ENCODE measurements at places on chromosomes 12 and 14. TPM values are rescaled to one million over a fixed set of nuclear protein-coding genes. Genes with fewer than 3 reads are reported as not detected.

- no peak for DNase-seq
Measured at GRCh38 chr12:6866920-6867412, 365 bp upstream of the TPI1 start.

DNA sequence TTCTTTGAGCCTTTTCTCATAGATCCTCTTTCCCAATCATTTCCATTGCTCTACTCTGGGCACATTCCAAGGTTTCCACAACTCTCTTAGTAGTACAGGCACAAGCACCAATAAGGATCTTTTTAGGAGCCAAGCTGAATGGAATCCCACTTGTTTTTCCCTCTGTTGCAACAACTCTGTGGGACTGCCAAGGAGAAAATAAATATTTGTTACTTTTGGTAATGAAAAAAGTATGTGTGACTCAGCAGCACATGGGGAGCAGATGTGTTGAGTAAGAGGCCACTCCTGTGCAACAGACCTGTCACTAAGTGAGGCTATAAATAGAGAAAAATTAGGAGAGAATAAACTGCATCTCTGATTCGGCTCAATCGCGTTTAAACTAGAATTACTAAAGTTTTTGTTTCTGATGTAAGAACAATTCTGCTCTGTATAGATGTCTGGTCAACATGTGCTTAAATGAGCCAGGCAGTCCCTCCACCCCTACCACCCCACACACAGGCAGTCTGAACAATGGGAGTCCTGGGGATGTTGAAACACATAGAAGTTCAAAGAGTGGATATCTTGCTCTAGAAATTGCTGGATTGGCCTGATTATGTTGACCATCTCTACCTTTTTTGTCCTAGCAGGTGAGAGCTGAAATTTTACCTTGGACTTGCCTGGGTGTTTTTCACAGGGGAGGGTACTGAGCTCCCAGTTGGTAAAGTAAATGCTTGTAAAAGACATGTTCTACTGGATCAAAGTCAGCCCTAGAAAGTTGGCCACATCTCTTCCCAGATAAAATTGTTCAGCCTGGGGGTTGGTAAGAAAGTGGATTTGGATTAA, 244.3 kb upstream of the NOVA1 start:
- DNase-seq: no peak

DNA sequence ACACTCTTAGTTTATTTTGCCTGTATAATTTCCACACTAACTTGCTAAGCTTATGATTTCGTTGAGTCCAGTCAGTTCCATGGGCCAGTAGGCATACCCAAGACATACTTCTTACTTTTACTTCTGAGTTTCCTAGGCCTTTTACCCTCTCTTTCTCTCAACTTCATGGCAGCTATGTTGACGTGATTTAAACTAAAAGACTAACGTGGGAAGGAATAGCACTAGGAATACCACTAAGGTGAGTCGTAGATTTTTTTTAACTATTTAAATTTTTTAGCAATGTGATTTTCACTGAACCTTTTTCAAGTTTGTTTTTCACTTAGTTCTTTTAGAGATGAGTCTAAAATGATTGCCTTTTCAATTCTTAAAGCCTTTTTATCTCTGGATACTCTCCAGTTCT, 793.5 kb upstream of the NOVA1 start:
- no peak for DNase-seq

DNA sequence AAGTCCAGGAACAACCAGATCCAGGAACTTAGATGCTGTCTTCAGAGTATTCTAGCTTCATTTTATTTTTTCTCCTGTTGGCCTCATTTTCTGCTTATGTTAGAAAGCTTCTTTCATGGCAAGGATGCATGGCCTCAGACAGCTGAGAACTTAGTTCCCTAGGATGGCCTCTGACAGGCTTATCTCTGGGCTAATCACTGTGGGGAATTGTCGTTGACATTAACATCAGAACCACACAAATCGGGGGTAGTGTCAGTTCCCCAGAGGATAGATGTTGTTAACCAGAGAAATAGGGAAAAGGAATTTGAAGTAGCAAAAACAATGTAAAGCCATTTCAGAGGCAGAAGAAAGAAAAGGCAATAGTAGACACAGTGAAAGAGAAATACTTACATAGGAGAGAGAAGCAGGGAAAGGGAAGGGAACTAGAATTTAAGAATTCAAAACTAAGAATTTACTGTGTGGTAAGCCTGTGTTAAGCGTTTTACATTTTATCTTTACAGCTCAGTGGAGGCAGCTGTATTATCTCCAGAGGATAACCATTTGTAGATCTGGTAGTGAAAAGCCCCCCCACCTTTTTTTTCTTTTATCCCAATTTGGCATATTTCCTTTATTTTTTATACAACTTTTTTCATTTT, 21.8 kb downstream of the FUT8 start:
- no peak for DNase-seq

DNA sequence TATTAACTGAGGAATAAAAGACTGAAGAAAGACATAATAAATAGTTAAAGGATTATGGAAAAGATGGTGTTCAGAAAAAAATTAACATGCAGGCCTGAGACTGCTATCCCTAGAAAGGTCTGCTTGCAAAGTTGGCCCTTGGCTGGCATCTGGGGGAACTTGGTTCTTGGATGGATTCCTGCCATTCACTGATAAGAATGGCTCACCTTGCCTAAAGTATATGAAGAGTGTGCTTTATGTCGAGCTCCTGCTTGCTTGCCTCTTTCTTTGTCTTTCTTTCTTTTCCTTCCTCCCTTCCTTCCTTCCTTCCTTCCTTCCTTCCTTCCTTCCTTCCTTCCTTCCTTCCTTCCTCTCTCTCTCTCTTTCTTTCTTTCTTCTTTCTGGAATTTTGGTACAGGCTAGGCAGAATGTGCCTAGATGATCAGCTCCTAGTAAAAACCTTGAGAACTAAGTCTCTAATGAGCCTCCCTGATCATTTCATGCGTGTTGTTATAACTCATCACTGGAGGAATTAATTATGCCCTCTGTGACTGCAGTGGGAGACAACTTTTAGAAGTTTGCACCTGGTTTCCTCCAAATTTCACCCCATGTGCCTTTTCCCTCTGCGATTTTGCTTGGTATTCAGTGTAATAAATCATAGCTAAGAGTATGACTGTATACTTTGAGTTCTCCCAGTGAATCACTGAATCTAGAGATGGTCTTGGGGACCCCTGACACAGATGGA, 44.7 kb downstream of the IFT81 start:
- no peak for DNase-seq

GRCh38 chr12:103268831-103269514, 226.8 kb downstream of the C12orf42 start:
- no peak for DNase-seq

- DNase-seq: no peak
Measured at GRCh38 chr12:88600272-88600671, 20.0 kb upstream of the KITLG start.

DNA sequence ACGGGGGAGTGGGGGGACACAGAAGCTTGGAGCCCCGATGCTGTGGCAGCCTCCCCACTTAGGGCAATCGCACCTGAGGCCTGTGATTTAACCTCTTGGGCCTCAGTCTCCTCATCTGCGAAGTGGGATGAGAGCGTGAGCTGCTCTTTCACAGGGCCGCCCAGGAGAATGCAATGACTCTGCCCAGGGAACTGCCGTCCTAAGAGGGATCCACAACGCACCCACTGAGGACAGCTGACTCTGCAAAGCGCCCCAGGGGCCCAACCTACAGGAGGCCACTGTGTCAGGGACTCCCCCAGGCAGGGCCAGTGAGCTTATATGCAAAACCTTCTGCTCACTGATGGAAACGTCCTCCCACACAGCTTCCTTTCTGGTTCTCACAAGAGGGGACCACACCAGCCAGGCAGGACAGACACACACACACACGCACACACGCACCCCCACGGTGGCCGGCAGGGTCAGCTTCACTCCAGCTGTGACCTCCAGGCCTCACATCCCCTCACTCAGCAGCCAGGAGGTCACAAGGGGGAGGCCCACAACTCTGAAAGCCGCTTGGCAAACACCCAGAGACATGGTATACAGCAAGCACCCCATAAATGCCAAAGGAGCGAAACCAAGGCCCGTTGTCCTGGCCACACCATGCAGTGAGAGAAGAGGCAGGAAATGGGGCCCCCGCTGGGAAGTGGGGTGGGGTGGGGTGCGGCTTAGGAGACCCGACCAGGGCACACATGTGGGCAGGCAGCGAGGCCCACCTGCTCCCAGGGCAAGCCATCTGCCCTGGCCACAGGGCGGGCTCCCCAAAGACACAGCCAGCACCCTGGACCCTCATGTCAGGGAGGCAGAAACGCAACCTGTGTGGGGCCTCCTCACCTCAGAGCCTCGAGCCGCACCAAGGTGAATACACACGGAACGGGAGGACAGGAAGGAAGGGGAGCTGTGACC, 73.3 kb downstream of the NCOR2 start:
- no peak for DNase-seq

Gene B4GALNT1
- total RNA-seq: 3.6 TPM

Gene KRT78
- total RNA-seq: not detected

GRCh38 chr12:83346333-83346732, 659.6 kb downstream of the TMTC2 start:
- no peak for DNase-seq

DNA sequence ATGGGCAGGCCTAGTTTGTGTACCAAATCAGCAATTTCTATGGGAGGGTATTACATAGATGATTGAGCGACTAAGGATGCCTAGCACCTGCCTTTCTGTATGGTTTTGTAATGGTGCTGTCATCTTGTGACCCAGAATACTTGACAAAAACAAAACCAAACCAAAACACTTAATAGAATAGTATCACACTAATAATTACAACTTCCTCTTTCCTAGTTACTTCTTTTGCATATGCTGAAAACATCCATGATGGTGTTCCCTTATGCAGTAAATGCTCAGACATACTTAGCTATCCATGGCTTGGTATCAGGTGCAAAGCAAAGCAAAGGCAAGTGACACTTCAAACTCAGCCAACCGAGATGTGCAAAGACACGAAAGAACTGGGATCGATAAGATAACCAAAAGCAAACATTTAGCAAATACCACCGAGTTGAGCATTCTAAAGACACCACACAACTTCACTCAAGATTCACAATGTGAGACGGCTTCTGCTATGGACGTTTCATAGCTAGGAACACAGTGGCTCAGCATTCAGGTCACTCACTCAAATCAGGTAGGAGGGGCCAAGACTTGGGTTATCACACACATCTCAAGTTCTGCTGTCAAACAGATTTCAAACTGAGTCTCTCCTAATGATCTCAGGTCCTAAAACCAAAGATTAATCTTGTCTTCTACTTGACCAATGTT, 24.3 kb downstream of the PPP1CC start:
- DNase-seq: no peak

Gene GLIPR1L2
- 2.4 TPM for total RNA-seq

Gene OR4E2
- total RNA-seq: not detected

DNA sequence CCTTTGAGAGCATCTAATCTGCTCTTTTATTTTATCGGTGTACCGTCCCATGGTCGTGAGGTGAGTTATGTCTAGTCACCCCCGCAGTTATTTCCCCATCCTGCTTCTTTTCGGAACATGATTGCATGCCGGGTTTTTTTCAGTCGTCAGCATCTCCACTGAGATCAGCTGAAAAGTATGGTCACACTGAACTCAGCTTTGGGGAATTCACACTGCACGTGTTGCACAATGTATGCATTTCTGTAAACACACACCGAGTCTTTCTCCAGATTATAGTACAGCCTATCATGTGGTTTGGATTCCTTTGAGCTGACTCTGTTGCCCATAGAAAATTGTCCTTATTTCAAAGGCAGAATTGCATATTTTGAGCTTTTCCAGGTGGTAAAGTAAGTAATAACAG, 24.6 kb downstream of the PLXNC1 start:
- DNase-seq: no peak

DNA sequence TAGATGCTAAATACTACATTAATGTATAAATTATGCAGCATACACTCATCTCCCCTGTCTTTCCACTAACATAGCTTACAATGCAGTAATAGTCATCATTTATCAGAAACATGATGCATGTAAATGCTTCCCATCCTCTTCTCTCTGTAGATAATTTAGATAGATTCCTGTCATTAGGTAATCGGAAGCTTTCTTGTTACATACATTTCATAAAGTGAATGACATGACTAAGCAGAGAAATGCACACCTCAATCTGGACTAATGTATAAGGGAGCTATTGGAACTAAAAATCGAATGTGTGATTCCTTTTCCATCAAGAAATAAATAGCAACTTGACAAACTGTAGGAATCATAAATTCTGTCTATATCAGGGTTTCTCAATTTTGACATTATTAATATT, 273.4 kb downstream of the RASSF9 start:
- no peak for DNase-seq

DNA sequence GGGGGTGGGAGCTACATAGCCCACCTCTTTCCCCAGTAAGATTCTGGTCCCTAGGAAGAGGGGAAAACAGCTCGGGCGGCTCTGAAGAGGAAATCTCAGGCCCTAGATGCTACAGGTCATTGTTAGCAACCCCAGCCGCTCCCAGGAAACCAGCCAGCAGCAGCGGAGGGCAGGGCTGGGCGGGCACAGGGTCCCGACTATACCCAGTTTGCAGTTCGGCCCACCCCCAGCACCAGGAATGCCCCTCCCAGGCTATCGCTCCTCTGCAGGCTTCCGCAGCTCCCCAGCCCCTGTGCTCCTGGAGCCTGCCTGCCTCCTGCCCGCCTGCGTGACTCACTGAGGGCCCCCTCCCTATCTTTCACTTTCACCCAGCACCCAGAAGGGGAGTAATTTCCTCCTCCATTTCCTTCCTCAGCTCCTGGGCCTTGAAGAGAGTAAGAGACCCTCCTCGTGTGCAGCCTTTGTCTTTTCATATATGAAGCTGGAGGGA, 27.2 kb upstream of the PNMA1 start:
- DNase-seq: no peak

Gene ASPG
- 2.2 TPM for total RNA-seq

DNA sequence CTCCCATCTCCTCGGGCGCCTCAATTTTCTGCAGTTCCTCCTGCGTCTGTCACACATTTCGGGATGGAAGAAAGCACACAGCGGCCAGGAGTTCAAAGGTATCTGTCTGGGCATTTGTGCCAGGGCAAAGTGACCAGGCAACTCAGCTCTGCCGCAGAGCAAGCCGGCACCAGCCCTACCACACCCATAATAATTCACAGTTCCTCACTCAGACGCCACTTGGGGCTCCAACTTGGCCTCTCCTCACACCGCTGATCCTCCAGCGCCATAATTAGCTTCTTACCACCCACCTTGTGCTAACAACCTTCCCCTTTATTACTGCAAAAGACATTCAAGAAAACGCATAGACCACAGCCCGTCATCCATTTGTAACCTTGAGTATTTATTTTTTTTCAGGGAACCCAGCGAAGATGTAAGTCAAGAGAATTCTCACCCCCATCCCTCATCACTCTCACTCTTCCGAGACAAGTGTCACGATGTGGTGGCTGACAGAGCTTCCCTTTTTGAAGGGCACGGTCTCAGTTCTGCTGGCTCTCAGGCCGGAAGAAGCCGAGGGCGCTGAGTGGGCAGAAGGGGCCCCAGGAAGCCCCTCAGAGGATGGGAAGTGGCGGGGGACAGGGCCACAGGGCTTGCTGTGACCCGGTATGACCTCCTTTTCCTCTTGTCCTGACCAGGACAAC, 25.2 kb upstream of the NCOR2 start:
- DNase-seq: no peak

DNA sequence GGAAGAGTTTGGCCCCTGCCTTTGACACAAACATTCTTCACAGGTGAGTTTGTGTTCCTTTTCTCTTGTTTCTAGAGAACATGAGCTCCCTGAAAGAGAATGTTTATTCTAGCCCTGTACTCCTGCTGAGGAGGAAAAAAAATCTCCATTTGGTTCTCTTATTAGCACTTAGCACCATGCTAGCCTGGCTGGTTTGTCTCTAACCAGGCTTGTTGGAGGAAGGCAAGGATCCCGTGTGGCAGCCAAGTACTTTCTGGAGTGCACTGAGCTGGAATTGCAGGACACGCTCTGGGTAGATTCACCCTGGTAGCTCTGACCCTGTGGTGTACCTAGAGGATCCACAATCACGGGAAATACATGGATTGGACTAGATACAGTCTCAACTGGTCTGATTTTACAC, 41.9 kb downstream of the KCNA1 start:
- DNase-seq: no peak

Gene TAS2R8
- total RNA-seq: 0.58 TPM

Data from urinary bladder (tissue), 4 donors.